Cortex of kidney (tissue), 1 donor: ENCODE measurements at places on chromosomes 11 and 22.

GRCh38 chr22:43134553-43134952 lies 8.6 kb downstream of the MCAT start:
- DNase-seq = no peak

- DNase-seq = no peak
Observed at GRCh38 chr11:130523166-130523565, 74.7 kb downstream of the ADAMTS15 start.

DNA sequence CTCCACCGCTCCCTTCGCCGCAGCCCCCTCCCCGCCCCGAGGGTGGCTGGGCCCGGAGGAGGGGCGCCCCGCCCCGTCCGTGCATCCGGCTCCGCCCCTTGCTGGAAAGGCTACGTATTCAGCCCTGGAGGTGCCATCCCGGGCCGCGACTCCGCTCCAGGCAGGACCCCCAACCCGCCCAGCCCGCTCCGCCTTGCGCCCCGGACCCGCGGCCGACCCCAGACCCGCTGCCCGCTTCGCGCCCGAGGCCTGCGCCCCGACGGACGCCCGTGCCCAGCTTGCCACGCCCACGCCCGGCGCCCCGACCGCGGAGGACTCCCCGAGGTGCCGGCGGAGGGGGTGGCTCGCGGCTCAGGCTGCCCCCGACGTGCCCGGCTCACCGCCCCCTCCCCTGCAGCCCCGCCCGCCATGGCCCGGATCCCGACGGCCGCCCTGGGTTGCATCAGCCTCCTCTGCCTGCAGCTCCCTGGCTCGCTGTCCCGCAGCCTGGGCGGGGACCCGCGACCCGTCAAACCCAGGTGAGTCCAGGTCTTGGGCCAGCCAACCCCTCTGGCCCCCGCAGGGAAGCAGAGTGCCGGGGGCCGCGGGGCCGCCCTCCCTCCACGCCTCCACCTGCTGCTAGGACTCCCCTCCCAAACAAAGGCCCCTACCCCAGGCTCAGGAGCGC lies at the start of gene ADM2:
Gene ADM2, plus strand, starts transcription at position 104 of the 667 bp plus-strand sequence. Its CDS starts 305 bp downstream, at position 409.
- DNase-seq = no peak

GRCh38 chr11:72576243-72576595 lies 98.0 kb downstream of the PDE2A start:
- no peak for DNase-seq

GRCh38 chr11:57323167-57323854 lies 1.4 kb downstream of the TNKS1BP1 start:
- no peak for DNase-seq

DNA sequence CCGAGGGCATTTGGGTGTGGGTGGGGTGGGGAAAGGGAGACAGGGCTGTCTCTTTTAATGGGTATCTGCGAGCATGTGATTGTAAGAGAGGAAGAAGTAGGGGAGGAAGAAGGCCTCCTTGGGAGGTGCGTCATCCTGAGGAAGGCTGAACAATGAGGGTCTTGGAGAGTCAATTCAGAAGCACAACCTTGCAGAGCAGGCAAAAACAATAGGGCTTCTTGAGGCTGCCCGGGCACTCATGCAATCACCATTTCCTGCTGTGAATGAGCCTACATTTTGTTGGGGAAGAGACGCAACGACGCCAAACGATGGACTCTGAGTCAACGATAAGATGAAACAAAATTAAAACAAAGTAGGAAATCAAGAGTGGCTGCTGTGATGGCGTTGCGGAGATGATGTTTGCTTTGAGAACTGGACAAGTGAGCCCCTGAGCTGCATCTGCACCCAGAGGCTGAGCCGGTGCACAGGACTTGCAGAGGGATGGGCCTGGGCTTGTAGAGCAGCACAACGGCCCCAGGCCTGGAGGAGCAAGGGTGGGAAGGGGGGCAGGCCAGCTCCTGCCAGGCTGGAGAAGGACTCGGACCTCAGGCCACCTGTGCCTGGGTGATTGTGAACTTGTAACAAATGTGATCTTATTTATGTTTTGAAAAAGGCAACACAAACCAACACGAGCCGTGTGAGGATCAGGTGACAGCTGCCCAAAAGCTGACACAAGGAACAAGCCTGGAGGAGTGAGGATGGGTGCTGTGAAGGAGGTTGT lies 92.3 kb upstream of the B3GAT1 start:
- DNase-seq = no peak

GRCh38 chr11:110812086-110812733 lies 100.0 kb upstream of the ARHGAP20 start:
- DNase-seq = no peak

DNA sequence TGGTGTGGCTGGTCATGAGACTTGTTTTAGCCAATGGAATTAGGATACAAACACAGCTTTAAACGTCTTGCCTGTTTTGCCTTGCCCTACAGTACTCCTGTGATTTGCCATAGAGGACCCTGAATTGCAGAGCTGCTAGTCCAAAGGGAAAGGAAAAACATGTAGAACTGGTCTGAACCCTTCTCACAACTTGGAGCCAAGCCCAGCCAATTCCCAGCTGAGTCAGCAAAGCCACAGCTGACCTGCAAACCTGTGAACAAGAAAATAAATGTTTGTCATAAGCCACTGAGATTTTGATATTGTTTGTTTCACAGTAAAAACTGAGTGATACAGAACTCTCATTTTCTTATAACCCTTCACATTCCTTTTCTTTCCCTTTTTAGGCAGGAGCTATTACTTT lies 360.5 kb upstream of the API5 start:
- no peak for DNase-seq

- no peak for DNase-seq
Observed at GRCh38 chr22:47166033-47166404, 403.6 kb downstream of the TBC1D22A start.

- no peak for DNase-seq
Observed at GRCh38 chr11:117189191-117189940, 9.8 kb upstream of the TAGLN start.

GRCh38 chr11:36162883-36163434 lies 126.3 kb downstream of the COMMD9 start:
- no peak for DNase-seq

DNA sequence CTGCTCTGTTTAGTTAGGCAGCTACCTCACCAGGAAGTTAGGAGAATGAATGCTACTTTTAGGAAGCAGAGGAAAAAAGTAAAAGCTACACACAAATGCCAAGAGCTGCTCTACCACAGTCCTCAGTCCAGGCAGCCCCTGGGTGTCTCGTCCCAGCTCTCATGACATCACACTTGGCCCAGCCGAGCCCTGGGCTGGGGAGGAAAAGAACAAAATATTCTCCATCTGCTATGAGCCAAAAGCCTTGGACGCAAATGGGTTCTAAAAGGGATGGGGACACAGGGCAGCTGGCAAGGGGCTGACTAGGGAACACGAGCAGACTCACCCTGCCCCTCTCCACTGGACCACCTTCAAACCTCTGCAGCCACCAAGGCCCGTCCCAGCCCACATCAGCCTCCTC lies 26.1 kb downstream of the TMEM184B start:
- DNase-seq = no peak
